ENCODE measurements at places on chromosomes 7 and 10.

DNA sequence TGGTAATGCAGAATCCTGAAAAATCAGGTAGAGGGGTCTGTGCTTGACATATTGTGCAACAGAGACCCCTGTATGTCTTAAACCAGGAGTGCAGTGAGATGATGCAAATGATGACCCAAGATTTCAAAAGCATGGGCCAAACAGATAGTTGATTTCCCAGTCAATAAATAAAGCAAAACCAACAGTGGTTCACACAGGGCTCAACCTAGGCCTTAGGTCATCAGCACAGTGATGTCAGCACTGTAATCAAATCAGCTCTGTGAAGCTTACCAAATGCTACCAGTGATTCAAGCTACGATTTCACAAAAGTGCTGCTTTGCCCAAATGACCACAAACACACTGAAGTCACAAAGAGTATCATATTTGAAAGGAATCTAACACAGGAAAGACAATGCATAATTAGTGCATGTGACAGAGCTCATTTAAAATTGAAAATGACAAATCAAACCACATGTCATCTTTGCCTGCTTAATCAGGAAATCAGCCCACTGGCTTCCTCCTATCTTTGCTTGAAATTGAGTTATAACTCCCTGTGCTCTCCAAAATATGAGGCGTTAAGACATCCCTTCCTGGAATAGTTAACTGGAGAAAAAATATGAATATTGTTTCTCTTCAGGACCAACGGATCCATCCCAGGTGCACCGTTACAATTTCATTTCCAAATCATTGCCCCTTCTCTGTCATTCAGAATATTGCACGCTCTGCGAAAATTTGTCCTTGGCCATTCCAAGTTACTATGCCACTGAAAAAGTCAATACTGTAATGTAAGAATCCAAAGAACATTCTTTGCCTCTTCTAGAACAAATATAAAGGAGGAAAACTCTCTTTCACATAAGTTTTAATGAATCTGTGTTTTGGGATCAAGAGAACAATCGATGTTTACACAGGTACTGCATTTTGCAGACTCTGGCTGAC is 41.9 kb upstream of the ASL start:
- DNase-seq, result no peak

DNA sequence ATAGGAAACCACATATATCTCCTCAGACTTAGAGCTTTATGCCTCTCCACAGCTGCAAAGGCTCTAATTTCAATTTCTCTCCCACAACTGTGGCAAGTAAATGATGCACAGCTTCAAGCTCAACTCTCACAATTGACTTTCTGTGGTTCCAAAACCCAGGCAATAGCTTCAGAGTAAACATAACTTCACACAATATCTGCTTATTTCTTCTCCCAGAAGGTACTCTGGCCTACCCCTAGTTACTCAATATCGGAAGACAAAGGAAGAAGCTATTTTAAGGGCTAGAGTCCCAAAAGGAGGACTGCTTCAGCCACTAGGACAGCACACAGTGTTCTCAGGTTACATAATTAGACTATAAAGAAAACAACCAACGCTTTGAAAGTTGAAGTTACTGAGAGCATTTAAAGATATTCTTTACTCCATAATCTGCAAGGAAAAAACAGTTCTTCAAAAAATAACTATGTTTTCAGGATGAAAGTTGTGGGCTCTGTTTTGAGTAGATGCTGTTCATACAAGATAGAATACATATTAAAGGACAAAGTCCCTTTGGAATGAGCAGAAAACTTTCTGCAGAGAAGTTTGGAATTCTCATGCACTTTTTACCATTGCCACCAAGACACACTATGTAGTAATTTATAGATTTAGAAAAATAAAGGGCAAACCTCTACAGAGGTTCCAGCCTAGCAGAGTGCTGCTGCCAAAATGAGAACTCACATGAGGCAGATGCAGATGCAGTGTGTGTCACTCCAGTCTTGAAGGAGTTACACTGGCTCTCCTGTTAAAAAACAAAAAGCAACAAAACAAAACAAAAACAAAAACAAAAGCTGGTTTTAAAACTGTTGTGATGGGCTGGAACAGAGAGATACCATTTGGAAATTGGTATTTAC is 81.8 kb downstream of the NT5C2 start:
- DNase-seq, result peak; percentile 55

DNA sequence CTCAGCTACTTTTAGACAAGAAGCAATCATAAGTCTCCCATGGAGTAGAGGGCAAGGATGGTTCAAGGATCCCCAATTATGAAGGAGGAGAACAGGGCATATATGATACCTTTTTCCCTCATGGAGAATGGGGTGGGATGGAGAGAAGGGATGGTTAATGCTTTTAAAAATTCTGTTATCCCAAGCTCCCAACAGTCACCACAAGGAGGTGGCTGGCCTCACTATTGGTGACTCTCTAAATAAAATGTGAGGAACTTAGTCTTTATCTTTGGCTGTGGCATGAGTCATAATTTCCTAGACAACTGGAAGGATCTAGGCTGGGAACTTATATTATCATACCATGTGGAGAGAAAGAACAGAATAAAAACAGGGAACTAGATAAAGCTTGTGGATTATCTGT is 297.0 kb downstream of the PHTF2 start:
- peak; percentile 58 for DNase-seq

- peak; percentile 65 for DNase-seq
Measured at GRCh38 chr10:32005050-32005449, 51.2 kb downstream of the KIF5B start.

- DNase-seq, result peak; percentile 83
Measured at GRCh38 chr10:62618576-62619412, 185.7 kb upstream of the ADO start.

DNA sequence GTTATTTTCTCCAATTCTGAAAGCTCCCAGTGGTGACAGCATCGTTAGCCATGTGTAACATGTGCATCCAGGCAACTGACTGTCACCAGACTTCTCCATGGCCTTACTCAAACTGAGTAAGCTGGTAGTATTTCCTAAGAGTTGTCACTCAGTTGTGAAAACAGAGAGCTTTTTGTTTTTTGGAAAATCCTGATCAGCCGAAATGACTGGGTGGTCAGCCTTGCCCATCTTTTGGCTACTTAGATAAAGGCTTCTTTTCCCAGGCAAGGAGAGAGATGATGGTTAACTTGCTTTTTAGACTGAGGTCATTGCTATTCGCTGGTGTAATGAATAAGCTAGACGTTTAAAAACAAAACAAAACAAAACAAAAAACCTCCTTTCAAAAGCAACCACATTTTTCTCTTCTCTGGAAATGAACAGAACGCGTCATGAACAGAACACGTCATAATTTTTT is 159.5 kb upstream of the KLF14 start:
- peak; percentile 83 for DNase-seq

DNA sequence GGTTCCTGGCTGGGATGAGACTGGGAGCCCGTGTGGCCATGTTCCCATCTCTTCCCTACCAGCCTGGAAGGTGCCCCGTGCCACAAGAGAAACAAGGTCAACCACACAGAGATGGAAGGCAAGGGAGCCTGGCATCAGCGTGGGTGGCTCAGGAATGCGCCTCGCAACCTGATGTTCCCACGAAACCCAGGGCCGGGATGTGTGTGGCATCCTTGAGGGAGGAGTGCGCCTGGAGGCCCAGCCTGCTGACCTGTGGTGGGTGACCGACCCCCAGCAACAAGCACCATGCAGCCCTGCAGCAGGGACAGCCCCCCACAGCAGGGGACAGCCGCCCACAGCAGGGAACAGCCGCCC is 267.2 kb downstream of the ELFN1 start:
- no peak for DNase-seq

DNA sequence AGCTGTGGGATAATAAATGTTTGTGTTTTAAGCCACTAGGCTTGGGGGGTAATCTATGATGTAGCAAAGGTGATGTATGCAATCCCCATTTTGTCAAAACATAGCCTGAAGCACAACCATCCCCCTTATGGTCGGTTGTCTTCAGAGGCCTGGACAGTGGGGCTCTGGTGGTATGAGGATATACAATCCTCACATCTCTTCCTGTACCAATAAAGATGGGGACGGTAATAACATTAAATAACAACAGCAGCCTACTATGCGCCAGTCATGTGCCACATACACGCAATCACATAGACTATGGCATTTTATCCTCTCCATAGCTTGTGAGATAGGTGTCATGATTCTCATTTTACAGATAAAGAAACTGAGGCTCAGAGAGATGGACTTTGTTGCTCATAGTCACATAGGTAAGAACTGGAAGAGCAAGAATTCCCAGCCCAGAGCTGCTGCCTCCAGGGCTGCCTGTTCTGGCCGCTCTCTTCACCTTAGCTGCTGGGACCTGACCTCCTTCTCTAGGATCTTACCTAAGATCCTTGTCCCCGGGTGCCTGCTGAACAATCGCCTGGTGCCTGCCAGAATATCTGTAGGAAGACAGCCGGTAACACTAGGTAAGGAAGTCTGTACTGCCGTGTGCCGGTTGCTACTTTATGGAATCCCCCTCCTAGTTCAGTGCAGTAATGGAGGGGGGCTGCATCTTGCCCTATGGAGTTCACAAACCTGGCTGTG is 108.6 kb downstream of the ARHGAP22 start:
- DNase-seq, result no peak

DNA sequence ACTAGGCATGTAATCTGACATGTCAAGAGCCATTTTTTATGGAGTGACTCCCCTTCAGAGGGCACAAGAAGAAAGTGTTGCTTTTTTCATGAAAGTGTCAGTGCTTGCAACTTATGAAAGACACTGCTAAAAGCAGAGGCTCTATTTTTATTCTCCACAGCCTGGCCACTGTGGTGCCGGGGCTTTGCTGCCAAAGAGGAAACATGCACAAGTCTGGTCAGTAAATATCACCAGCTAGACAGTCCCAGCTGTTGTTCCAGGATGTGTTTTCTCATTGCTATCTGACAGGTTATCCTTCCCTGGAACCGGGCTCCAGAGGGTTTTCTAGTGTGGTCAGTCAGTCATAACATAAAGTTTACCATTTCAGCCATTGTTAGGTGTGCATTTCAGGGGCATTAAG is 180.7 kb upstream of the PITRM1 start:
- DNase-seq, result no peak

DNA sequence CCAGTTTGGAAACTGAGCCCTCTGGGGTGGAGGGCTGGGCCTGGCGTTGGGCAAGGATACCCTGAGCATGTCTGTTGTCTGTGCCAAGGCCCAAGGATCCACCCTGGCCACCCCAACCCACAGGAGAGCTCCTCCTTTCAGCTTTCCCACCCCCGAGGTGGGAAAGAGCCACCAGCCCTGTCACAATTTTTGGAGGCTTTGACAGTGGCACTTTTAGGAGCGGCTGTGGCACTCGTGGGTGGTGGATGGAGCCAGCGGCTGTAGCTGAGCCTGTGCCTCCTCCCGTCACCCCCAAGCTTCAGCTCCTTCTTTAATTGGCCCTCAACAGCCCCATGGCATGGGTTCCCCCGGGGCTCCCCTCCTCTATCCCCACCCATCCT is 18.2 kb upstream of the ZNF862 start:
- no peak for DNase-seq

GRCh38 chr7:105519353-105519752 is 2.7 kb downstream of the PUS7 start:
- no peak for DNase-seq

Data from cardiac fibroblast (primary cell).